D721Med (cell line): ENCODE measurements at places on chromosomes 7 and 10.

DNA sequence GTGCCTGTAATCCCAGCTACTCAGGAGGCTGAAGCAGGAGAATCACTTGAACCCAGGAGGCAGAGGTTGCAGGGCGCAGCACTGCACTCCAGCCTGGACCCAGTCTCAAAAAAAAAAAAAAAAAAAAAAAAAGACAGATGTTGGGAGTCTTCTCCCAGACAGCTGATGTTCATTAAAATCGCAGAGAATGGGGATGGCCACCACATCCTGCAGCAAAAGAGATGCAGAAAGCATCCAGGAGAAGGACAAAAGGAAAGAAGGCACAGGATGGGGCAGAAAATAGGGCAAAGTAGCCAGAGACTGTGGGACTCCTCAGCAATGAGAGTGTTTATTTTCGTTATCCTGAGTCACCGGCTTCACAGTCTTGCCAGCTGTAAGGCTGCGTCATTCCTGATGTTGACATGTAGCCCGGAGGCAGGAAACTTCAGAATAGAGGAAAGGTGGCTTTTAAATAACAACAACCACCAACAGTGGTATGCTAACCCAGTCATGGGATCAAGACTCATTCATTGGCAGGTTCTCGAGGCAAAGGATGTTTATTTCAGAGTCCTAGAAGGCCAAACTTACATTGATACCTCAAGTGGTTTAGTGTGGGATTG is 149.5 kb upstream of the SVIL start:
- no peak for DNase-seq

- no peak for DNase-seq
Measured at GRCh38 chr10:43190775-43191174, 52.5 kb downstream of the CSGALNACT2 start.

GRCh38 chr10:73932620-73933112 is 21.7 kb downstream of the PLAU start:
- no peak for DNase-seq

- DNase-seq = no peak
Measured at GRCh38 chr10:69865450-69865849, 63.7 kb downstream of the COL13A1 start.

DNA sequence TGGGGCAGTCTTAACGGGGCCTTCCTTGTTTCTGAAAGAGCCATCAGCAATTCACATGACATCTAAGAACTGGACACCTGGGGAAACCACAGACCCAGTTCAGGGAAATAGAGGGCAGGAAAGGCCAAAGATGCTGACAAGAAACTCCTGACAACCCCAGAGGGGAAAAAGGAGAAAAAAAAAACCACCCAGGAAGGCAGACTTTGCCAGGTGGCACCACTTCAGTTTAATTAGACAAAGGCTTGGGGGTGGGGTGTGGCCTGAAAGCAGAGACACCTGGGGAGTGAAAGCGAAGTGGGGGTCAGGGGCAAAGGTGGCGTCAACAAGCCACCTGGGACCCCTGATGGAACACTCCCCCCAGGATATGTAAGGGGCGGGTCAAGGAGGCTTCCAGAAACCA is 53.6 kb downstream of the RAB11FIP2 start:
- DNase-seq = no peak

DNA sequence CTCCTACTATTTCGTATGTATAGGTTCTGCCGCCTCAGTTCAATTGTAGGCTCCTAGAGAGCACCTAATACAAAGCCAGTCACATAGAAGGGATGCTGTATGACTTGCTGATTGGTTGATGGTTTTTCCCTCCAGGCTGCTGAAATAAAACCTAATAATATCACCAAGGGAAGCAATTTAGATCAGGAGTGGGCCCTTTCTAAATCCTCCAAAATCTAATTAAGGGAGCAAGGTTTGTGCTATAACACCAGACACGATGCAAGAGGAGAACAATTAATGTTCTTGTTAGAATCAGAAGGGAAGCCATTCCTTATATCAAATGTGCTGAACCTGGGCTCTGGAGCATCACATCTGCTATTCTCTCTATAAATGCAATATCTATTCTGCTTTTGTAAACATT is 42.0 kb upstream of the SLC13A1 start:
- DNase-seq = no peak

DNA sequence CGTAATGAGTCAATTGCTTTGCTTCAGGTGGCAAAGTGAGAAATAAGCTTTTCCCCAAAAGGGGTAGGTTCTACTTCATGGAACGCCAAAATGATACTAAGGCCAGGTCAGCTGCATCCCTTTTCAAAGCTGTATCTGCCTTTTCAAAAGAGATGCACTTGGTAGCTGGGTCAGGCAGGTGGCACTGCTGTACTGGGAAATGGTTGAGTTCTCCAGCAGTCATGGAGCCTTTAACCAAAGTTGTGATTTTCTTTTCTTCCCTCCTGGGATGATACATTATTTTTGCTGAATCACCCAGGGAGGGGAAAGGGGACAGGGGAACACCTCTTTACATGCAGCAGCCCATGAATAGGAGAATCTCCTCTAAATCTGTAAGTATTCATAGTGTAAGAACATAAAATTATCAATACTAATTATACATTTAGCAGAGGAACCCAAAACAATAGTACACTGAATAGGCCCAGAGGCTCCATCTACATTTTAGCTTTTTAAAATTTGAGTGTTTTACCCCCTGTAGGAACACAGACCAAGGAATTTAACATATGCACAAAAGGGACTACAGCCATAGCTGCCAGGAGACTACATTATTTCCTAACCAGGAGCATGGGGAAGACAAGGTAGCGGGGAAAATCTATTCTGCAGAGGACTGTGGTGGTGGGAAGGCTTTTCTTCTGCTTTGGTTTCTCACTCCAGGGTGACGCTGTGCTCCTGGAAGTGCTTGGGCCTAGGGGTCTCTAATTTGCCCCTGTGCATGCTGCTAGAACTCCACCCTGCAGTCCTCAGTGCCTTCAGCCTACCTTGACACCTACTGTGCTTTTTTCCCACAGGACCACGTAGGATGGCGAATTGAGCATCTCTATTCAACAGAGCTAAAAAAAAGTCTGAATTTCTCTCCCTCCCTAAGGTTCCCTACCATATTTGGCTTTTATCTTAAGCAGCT is 6.4 kb upstream of the GPR22 start:
- no peak for DNase-seq

- no peak for DNase-seq
Measured at GRCh38 chr10:10676972-10677371, 340.7 kb upstream of the CELF2 start.

DNA sequence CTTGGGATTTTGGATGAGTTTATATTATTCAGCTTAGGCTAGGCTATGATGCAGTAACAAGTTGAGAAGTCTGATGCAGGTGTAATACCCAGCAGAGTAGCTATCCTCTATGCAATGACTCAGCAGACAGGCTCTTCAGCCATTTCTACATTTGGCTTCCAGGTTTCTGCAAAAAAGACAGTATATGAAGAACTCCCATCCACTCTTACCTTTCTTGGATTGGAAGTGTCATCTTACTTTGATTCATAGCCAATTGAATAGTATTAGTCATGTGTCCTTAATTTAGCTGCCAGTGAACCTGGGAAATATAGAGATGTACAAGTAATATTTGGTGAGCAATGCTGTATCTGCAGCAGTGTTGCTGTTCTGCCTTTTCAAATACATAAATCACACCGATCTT is 127.8 kb upstream of the NPSR1 start:
- no peak for DNase-seq

DNA sequence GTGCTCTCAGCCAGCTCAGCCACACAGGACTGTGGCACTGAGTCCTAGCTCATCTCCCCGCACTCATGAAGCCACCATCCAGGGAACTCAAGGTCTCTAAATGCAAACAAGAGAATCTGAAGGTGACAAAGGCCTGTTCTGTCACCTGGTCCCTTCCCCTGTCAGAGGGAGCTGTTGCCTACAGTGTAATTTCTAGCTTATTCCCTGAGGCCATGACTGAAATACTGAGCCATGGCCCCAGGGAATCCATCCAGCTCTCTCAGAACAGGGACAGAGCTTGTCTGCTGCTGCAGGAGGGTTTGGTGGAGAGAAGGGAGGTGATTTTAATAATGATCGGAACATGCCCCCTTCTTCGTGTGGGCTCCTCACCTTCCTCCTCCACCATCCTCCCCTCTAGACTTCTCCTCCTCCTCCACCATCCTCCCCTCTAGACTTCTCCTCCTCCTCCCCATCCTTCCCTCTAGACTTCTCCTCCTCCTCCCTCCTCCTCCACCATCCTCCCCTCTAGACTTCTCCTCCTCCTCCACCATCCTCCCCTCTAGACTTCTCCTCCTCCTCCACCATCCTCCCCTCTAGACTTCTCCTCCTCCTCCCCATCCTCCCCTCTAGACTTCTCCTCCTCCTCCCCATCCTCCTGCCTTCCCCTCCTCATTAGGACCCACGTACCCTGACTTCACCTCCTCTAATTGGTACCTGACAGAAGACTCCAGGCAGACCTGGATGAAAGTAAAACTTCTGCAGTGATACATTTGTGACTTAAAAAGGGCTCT is 338.0 kb upstream of the MKI67 start:
- no peak for DNase-seq

DNA sequence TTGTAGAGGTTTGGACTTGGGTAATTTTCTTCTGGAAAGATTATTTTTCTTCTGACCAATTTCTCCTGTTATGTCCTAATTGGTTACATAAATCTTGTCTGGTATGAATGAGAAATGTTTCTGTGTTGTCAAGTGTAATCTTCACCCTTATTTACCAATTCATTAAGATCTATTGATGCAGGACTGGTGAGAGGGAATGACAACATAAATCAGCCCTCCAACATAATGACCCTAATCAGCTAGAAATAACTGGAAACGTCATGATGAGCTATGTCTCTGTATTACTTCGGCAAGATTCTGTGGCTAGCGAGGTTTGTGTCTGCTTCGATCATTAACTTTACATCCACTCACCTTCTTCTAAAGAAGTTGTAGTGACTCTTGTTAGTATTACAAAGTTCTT is 3.5 kb downstream of the FOXP2 start:
- DNase-seq = no peak

- no peak for DNase-seq
Measured at GRCh38 chr10:61784354-61785133, 117.0 kb upstream of the ARID5B start.

DNA sequence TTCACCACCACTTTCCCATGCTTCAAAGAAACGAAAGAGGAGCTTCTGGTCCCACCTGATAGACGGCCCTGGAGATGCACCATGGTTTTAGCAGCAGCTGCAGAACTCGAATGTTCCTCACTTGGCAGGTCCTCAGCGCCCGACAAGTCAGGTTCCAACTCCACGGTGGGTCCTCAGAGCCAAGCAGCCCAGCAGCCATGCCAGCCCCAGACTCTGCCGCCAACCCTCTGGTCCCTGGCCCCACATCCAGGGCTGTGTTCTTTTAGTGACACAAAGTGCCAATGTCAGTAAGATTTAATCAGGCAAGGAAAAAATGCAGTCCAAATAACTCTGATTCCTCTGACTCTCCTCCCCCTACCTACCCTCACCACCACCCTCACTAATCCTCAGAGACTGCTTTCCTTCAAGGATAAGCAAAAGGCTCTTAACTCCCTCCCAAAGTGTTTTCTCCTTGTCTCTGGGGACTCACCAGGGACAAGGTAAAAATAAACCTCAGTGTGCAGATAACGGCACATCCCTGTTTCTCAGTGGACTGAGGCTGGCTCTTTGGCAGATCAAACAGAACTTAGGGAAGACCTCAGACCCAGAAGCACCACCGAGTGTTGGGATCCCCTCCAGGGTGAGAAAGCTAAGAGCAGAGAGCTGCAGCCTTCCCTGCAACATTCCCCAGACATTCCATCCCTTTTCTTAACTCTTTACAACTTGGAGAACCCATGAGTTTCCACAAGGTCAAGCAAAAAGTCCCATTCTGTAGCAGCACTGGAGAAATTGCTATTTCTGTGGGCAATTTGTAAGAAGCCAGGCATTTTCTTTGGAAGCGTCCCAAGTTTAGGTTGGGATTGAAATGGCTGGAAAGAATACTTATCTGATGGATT is 358.9 kb downstream of the FRMD4A start:
- DNase-seq = peak; percentile 73

- DNase-seq = no peak
Measured at GRCh38 chr7:45230611-45231165, 73.1 kb downstream of the RAMP3 start.

DNA sequence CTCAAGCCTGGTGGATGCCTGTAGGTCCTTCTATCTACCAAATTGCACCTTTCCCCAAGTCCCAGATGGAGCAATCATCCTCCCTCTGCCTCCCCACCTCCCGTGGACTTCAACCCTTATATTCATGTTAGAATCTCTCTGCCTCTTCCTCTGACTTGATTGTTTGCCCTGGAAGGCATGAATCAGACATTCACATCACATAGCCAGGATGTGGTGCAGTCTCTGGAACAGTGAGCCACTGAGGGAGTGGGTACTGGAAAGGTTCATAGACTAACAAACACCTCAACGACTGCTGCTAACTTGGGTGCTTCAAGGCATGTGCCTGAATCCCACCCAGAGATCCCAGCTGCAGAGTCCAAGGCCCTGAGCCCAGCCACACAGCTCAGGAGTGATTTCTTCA is 494.0 kb downstream of the TNS3 start:
- no peak for DNase-seq

DNA sequence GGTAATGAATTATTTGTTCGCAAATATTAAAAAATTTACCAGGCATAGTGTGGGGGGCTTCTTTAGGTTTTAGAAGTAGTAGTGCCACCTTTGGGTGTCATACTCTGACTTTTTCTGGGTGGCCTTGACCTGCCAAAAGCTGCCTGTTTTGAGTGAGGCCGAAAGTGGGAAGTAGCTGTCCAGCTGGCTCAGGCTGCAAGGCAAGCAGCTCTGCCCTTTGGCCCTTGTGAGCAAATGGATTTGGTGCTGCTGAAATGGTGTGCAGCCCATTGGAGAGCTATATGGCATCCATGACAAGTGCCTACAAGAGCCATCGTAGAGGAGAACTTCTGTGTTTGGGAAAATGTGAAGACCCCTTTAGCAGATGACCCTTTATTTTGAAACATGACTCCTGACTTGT is 20.2 kb upstream of the ICA1 start:
- DNase-seq = no peak

DNA sequence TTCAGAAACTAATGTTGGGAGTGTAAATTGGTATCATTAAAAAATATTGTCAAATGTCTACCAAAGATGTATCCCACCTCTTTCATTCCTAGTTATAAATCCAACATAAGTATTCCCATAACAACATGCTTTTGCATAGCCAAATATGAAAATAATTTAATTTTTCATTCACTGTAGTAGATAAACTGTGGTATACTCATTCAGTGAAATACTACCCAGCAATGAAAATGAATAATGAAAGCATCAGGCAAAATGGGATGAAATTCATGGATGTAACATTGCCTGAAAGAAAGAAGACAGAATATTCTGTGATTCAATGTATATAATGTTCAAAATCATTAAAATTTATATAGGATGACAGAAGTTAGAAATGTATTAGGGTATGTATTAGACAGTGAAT is 629.0 kb upstream of the MBL2 start:
- no peak for DNase-seq

DNA sequence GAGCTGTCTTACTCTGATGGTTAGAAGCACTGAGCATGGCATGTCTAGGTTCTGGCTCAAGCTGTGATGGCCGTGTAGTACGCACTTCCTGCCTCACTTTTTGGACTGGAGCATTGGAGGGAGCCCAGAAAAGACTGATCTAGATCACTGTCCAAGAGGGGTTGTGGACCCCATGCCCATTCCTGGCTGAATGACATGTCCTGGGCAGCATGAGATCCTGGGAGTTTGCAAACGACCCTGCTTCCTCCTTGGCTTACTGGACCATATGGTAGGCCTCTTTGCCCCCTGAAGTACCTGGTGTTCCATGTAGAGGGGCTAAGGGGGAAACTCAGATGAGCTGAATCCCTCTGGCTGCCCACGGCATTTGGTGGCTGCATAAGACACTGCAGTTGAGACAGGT is 36.7 kb downstream of the ARHGAP22 start:
- DNase-seq = no peak
